Glutamatergic neuron (in vitro differentiated cells): ENCODE measurements at places on chromosomes 5 and 9.

- no peak for DNase-seq
Observed at GRCh38 chr5:71632168-71632567, 45.0 kb downstream of the MCCC2 start.

GRCh38 chr5:113166261-113166660, 189.7 kb downstream of the DCP2 start:
- no peak for DNase-seq

DNA sequence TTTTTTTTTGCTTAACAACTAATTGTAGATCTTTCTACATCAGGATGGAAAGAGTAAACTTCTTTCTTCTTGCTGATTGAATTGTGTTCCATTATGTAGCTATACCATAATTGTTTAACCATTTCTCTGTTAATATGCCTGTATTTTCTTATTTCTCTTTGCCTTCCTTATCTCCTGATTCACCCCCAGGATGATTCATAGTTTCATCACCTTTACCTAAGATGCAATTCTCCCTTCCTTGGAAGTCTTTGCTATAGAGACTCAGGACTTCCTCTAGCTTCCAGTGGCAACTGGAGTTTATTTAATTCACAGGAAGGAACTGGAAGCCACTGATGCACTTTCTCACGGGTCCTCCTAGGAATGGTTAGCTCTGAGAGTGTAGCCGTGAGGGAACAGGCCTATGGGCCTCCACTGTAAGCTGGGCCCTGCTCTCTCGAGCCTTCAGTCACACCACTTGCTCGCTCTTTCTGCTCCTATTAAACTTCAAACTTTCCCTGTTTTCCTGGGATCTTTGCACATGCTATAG, 83.1 kb downstream of the FGF1 start:
- no peak for DNase-seq

DNA sequence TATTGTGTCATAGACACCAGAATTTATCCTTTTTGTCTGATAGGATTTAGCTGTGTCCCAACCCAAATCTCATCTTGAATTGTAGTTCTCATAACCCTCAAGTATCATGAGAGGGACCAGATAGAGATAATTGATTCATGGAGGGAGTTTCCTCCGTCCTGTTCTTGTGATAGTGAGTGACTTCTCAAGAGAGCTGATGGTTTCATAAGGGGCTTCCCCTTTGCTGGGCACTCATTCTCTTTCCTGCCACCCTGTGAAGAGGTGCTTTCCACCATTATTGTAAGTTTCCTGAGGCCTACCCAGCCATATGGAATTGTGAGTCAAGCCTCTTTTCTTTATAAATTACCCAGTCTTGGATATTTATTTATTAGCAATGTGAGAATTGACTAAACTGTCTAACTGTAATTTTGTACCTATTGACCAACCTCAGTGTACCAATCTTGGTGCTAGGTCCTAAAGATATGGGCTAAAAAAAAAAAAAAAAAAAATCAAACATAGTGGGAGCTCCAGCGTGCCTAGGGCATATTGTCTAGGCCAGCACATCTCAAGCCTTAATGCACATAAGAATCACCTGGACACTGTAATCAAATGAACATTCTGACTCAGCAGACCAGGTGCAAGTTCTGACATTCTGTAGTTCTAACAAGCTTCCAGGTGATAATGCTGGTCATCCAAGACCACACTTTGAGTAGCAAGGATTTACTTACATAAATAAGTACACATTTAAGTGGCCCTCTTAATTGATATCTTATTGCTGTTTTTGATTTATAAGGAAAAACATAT, 30.5 kb downstream of the ST8SIA4 start:
- no peak for DNase-seq

DNA sequence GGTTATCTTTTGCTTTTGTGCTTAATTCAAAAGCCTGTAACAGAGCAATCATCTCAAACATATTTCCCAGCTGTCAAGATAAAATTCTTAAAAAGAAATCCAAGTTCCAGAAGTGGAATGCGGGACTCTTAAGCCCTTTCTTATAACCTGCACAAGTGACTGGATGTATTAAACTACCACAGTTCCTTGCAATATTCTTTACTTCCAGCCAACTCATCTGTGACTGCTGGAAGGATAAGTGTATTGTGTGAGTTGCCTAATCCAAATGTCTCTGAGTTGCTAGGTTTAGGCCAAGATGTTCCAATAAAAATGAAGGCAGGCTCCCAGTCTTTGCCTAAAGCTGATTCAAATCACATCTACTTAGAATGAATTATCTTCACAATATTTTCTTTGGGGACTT, 159.2 kb upstream of the SLC24A2 start:
- DNase-seq = no peak

- no peak for DNase-seq
Observed at GRCh38 chr9:70746316-70746715, 331.9 kb upstream of the KLF9 start.

- no peak for DNase-seq
Observed at GRCh38 chr5:128477944-128478343, 60.1 kb downstream of the FBN2 start.

DNA sequence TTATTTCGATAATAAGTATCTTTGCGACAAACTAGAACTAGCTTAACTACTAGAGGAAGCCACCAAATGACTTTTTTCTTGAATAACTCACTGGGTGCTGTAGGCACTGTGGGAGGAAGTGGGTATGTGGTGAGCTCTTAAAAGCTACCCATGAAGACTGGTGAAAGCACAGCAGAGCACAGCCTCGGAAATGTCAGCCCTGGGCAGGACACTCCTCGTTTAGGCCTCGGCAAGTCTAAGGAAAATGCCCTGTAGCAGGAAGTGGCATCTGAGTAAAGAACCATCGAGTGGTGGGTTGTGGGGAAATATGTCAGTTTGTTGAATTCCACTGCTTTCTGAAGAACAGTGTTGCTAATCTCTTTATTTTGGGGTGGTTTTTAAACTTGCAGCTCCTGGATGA, 44.0 kb upstream of the NCS1 start:
- DNase-seq = no peak
